Gastrocnemius medialis (tissue), 4 donors: ENCODE measurements at places on chromosomes 4 and X.
A peak's percentile ranks its signal among the peaks of the same experiment; 100 is the strongest.

DNA sequence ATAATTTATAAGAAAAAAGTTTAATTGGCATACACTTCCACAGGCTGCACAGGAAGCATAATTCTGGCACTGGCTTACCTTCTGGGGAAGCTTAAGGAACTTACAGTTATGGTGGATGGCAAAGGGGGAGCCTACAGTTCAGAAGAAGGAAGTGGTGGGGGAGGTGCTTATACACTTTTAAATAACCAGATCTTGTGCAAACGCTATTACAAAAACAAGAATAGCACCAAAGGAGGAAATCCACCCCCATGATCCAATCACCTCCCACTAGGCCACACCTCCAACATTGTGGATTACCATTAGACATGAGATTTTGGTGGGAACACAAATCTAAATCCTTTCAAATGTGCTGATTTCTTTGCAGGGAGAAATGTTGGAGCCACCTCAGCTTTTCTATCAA is 287.7 kb downstream of the CPXCR1 start:
- DNase-seq, result no peak

GRCh38 chrX:24491741-24492140 is 26.7 kb downstream of the PDK3 start:
- no peak for DNase-seq

GRCh38 chrX:38080808-38081207 is 74.5 kb downstream of the SYTL5 start:
- DNase-seq, result no peak

DNA sequence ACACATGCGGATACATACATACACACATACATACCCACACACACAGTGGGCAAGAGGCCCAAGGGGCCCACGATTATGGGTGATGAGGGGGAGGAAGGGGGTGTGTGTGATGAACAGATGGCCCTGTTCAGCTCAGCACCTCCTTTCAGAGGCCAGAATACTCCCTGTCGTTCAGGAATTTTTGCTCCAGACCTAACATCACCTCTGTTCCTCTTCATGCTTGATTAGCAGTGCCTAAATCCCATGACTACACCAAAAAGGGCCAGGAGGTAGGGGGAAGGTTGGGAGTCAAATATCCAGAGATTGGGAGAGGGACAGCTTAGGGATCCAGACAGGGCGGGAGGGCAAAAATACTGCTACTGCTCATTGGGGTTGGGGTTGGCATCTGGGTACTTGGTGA is 42.7 kb downstream of the SMC1A start:
- no peak for DNase-seq

- DNase-seq, result no peak
Measured at GRCh38 chr4:38510201-38510600, 153.8 kb upstream of the KLF3 start.

GRCh38 chr4:11904846-11905739 is 476.4 kb upstream of the HS3ST1 start:
- no peak for DNase-seq

- DNase-seq, result no peak
Measured at GRCh38 chr4:85496126-85496849, 21.3 kb downstream of the ARHGAP24 start.

- DNase-seq, result no peak
Measured at GRCh38 chr4:183249854-183250253, 70.2 kb downstream of the CLDN22 start.

- DNase-seq, result no peak
Measured at GRCh38 chr4:80076681-80077080, 3.7 kb upstream of the ANTXR2 start.

DNA sequence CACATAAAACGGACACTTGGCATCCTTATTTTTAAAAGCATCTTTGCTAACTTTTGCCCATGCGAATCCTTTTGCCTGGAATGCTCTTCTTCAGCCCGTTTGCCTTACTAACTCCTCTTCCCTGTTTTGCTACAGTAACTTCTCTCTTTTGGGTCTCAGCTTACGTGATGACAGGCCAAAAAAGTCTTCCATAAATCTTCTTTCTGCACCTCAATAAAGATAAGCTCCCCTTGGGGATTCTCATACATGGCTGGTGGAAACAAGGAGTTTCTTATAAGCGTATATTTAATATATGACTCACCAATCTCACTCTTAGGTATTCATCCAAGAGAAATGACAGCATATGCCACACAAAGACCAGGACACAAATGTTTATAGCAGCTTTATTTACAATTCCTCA is 192.7 kb downstream of the RCHY1 start:
- DNase-seq, result no peak

GRCh38 chrX:110698696-110699095 is 96.9 kb downstream of the CHRDL1 start:
- no peak for DNase-seq

- no peak for DNase-seq
Measured at GRCh38 chr4:153257151-153257620, 52.9 kb downstream of the TRIM2 start.

DNA sequence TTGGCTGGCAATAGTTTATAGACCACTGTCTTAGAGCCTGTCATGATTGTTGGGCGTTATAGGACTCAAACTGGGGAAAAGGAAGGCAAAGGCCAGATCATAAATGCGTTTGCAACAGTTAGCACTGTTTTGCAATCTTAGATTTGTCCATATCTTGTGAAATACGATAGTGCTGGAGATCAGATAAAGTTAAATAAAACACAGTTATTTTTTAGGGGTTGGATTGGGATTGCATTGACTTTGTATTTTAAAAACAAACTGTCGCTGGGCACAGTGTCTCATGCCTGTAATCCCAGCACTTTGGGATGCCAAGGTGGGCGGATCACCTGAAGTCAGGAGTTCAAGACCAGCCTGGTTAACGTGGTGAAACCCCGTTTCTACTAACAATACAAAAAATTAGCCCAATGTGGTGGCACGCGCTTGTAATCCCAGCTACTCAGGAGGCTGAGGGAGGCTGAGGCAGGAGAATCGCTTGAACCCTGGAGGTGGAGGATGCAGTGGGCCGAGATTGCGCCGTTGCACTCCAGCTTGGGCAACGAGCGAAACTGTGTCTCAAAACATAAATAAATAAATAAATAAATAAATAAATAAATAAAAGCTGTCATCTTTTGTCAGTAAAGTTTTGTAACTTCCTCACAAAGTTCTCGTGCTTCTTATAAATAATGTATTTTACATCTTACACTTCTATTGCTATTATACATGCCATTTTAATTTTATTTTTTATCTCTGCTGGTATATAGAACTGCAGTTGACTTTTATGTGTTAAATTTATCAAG is 117.2 kb downstream of the KDM6A start:
- DNase-seq, result no peak

DNA sequence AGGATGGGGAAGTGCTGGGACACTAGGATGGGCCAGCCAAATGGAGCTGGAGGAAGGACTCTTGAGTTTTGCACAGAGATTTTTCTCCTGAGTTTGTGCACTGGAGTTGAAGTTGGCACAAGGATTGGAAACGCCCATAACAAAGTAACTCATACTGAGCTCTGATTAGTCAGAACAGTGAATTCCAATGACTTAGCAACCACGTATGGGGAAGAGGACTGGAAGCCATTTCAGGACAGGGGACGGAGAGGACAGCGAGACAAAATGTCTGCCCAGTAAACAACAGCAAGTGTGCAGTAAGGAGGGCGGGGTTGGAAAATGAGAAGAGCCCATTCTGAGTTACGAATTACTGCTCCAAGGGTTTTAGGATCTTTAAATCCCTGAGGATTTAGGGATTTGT is 5.9 kb downstream of the RIPPLY1 start:
- DNase-seq, result no peak

GRCh38 chrX:129097668-129098067 is 425.6 kb downstream of the SMARCA1 start:
- no peak for DNase-seq

- DNase-seq, result no peak
Measured at GRCh38 chrX:51851507-51852085, 41.8 kb upstream of the MAGED1 start.

DNA sequence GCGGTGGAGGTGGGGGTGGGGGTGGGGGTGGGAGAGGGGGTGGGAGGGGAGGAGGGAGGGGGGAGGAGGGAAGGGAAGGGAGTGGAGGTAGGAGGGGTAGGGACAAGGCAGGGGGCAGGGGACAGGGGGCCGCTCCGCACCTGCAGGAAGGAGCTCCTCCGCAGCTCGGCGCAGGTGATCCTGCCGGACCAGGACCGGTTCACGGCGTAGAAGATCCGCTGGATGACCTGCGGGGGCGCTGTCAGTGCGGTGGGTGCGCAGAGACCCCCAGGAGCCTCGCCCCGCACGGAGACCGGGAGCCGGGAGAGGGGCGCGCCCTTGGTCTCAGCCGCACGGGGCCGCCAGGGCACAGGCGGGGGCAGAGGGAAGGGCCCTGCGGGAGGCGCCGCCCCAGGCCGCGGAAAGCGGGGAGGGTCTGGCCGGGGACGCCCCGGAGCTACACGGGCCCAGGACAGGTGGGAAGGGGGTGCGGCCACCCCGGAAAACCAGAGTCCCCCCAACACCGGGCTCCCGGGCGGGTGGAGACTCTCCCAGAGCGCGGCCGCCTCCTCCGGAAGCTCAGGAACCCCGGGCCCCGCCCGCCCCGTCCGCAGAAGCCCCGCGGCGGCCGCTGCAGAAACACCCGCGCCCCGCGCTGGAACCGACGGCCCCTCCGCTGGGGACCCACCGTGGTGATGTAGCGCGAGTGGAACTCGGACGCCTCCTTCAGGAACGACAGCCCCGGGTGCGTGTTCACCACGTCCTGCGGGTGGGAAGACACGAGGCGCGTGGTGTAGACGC is 27.6 kb upstream of the GTPBP6 start:
- DNase-seq, result peak; percentile 8

DNA sequence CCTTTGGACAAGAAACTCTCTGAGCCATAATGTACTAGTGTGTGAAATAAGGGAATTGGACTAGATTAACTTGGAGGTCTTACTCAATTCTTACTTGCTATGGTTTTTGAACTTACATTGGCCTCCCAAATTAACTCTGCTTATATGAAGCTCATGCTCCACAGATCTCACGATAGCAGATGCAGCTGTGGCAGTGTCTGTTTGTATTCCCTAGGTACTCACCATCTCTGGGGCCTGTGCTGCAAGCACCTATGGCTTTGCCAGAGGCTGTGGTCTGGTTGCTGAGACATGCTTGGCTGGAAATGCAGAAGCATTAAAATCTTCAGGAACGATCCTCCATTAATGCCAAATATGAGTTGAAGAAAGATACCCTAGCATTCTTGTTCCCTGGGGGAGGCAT is 112.8 kb downstream of the MSL3 start:
- no peak for DNase-seq

- no peak for DNase-seq
Measured at GRCh38 chr4:38266616-38267015, 306.4 kb downstream of the PTTG2 start.

DNA sequence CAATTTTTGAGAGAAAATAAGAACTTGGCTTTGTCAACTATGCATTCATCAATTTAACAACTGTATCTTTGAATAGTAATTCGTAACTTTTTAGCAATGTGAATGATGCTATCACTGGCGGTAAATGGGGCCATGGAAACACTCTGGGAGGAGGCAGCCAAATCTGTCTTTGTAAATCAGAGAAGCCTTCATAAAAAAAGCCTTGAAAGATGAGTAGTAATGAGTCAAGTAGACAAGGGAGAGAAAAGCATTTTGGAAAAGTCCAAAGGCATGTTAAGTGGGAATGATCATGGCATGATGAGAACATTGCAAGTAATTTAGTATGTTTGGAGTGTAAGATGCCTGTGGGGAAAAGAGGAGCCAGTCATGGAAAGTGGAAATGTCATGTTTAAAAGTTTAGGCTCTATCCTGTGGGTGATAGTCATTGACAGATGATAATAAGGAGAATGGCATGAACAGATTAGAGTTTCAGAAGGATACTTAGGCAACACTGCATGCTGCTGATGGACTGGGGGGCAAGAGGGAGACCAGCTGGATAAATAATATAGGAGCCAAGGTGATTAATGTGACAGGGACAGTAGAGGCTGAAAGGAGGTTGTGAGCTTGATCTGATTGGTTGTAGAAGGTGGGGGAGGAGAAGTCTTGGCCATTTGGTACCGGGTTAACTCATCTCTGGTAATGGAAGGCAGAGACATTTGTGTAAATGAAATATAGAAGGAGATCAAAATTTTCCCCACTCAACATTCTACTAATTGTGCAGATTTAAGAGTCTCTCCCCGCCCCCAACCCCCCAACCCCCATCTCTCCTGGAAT is 16.3 kb downstream of the SPRY1 start:
- DNase-seq, result no peak

DNA sequence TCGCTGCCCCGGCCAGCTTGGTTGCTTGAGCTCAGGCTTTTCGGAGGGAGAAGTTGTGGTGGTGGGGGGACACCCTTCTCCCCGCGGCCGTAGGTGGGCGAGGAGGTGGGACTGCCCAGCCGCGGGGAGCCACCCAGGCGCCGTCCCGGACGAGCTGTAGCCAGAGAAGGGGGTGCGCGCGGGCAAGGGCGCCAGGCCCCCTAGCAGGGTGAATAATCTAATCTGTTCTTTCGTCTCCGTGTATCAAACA is 3.1 kb downstream of the MID1IP1 start:
- DNase-seq, result no peak

DNA sequence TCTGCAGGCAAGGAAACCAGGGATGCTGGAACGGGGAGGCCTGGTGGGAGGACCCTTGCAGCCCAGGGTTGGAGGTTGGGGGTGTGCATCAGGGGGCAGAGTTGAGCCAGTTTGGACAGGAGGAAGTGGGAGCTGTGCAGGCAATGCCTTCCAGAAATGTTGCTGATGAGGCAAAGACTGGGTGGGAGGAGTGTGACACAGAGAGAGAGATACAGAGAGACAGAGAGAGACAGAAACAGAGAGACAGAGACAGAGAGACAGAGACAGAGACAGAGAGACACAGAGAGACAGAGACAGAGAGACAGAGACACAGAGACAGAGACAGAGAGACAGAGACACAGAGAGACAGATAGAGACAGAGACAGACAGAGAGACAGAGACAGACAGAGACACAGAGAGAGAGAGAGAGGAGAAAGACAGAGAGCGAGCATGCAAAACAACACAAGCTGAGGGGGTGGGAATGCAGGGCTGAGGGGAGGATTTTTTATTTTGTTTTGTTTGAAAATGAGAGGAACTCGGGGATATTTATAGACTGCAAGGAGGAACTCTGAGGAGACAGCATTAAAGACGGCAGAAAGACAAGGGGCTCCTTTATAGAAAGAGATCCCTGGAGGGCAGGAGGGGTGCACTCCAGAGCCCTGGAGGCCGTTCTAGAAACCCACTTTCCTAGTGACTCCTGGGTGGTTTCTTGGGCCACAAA is 1.9 kb upstream of the HAUS3 start:
- DNase-seq, result no peak

GRCh38 chr4:52861879-52862616 is at the start of gene RASL11B:
Gene RASL11B (plus strand): TSS chr4:52862317. CDS start chr4:52862508, 191 bp downstream.
- DNase-seq, result peak; percentile 70

GRCh38 chrX:114061226-114061625 is 522.7 kb upstream of the HTR2C start:
- no peak for DNase-seq

GRCh38 chrX:111881715-111882114 is 5.7 kb downstream of the TRPC5OS start:
- DNase-seq, result no peak

- DNase-seq, result no peak
Measured at GRCh38 chrX:30663322-30663721, 10.1 kb downstream of the GK start.
